ENCODE measurements at places on chromosomes 1 and 21. TPM values are rescaled to one million over a fixed set of nuclear protein-coding genes. Genes with fewer than 3 reads are reported as not detected.

The CHI3L1 gene
- 6.2 TPM for total RNA-seq

The TRIM67 gene
- total RNA-seq: not detected

The CITED4 gene
- total RNA-seq: 15.6 TPM

The C1orf167 gene
- total RNA-seq: not detected

The SMCP gene
- not detected for total RNA-seq

The CFHR5 gene
- total RNA-seq: not detected

The INAVA gene
- 0.59 TPM for total RNA-seq

The JAM2 gene
- total RNA-seq: 85.5 TPM

The RXFP4 gene
- not detected for total RNA-seq

The PLCH2 gene
- 3.0 TPM for total RNA-seq

The SPRR2F gene
- total RNA-seq: 2.8 TPM

The OLFM3 gene
- total RNA-seq: not detected

The CYP4Z1 gene
- 0.51 TPM for total RNA-seq

The CD1C gene
- not detected for total RNA-seq

The TENT5C gene
- 3.2 TPM for total RNA-seq

The KCNT2 gene
- total RNA-seq: 20.5 TPM

The OR2T33 gene
- total RNA-seq: not detected
